ENCODE measurements at places on chromosomes 12 and 14. TPM values are rescaled to one million over a fixed set of nuclear protein-coding genes. Genes with fewer than 3 reads are reported as not detected.

DNA sequence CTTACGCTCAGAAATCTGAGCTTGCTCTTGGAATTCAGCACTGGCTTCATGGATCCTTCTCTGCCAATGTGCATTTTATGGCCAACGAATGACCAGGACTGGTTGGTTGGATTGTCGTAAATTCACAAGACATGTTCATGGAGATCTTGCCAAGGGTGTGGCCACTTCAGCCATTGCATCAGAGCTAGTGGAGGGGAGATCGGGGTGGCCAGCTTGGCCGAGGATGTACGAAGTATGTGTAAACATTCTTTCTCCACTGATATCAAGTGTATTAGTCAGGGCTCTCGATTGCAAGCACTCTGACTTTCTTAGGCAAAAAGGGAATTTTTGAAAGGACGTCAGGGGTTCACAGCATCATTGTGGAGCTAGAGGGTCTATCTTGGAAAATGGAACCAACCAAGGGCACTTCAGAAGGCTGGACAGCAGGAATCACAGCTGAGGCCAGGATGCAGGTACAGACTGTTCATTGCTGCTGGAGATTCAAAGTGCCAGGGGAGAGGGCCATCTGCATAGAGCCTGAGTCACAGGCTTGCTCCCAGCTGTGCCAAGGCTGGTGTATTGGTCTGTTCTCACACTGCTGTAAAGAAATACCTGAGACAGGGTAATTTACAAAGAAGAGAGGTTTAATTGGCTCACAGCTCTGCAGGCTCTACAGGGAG, 32.9 kb upstream of the ADGRD1 start:
- DNase-seq: peak; percentile 14
- no peaks in the 10 kb centered on the region for H3K27me3 ChIP-seq
- no peak overlapping the region for H3K27ac ChIP-seq
- H3K36me3 ChIP-seq: no peaks in the 10 kb centered on the region
- H3K4me3 ChIP-seq: no peak overlapping the region

DNA sequence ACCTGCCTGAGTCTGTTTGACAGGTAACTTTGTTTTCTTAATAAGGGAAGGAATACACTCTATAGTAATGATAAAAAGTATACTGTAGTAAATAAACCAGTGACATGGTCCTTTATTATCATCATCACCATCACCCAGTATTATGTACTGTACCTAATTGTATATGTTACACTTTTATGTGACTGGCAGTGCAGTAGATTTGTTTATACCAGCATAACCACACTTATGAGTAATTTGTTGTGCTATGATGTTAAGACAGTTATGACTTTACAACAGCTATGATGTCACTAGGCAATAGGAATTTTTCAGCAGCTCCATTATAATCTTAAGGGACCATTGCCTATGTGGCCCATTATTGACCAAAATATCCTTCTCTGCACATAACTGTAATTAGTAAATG, 155.0 kb downstream of the NUBPL start:
- DNase-seq: no peak
- H3K4me3 ChIP-seq: no peak overlapping the region
- no peaks in the 10 kb centered on the region for H3K36me3 ChIP-seq
- no peaks in the 10 kb centered on the region for H3K27me3 ChIP-seq

DNA sequence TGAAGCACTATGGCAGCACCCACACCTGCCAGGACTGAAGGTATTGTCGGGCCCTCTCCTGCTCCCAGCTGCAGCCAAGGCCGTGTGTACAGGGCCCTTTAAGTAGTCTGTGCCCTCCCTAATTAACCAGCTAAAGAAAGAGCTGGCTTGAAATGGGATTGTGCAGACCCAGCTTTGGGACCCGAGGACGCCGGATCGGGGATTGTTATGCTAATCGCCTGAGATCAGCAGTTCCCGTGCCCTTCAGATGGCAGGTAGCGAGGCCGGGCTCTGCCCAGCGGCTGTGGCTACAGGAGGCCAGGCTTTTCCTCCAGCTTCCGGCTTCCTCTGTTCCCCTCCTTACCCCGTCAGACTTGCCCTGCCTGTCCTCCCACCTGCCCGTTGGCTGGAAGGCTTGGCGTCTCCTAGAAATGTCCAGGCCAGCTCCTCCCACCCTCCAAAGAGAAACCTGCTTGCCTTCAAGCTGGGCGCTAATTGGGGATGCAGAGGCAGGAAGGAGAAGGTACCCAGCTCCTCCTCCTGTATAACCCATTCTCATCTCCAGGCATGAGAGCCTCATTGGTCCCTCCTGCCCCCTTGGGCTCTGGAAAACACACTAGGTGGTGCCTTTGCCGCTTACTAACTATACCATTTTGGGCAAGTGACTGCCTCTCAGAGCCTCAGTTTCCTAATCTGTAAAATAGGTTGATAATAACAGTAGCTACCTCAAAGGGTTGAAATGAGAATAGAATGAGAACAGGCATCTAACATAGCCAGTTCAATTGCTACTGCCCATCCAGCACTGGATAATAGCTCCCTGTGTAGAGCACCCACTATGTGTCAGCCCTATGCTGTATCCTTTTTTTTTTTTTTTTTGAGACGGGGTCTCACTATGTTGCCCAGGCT, 25.8 kb upstream of the MSI1 start:
- H3K27ac ChIP-seq: no peak overlapping the region
- DNase-seq: no peak
- no peak overlapping the region for H3K4me3 ChIP-seq
- H3K4me1 ChIP-seq: no peaks in the 10 kb centered on the region

GRCh38 chr12:131901431-131902331, 7.3 kb downstream of the ULK1 start:
- peaks cover 17% of the 10 kb centered on the region for H3K4me1 ChIP-seq
- no peak overlapping the region for H3K4me3 ChIP-seq
- H3K36me3 ChIP-seq: peaks cover 9% of the 10 kb centered on the region
- no peak overlapping the region for H3K27ac ChIP-seq
- DNase-seq: no peak
- no peaks in the 10 kb centered on the region for H3K27me3 ChIP-seq

- H3K27me3 ChIP-seq: no peaks in the 10 kb centered on the region
- peaks cover 2% of the 10 kb centered on the region for H3K4me1 ChIP-seq
- DNase-seq: no peak
Measured at GRCh38 chr14:102878970-102879460, 43.4 kb upstream of the AMN start.

DNA sequence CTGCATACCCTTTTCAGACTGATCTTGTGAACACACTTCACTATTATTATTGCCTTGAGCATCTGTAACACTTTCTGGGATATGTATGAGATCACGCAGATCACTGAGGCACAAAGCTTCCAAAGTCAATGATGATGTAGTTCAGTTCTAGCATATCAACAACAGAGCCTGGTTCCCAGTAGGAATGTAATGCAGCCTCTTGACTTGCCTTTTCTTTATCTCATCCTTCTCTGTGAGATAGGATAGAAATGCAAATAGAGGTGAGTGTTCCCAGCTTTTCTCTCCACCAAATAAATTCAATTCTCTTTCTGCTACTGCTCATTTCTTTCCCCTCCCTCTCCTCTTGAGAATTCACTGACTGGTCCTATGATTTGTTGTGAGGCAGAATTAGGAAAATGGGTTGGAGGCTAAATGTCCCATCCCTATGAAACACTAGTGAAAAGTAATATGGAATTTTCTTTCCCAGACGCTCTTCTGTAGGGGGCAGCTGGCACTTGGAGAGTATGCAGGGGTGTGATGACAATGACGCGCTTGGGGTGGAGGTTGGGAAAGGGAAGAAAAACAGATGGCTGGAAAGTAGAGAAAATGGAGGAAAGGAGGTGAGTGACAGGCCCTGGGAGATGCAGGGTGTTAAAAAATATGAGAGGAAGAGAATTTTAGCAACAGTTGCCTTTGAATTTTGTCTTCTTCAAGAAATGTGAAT, 96.0 kb upstream of the TMTC1 start:
- no peak overlapping the region for H3K27ac ChIP-seq
- DNase-seq: no peak
- H3K27me3 ChIP-seq: no peaks in the 10 kb centered on the region
- H3K36me3 ChIP-seq: no peaks in the 10 kb centered on the region
- peaks cover 10% of the 10 kb centered on the region for H3K4me1 ChIP-seq

DNA sequence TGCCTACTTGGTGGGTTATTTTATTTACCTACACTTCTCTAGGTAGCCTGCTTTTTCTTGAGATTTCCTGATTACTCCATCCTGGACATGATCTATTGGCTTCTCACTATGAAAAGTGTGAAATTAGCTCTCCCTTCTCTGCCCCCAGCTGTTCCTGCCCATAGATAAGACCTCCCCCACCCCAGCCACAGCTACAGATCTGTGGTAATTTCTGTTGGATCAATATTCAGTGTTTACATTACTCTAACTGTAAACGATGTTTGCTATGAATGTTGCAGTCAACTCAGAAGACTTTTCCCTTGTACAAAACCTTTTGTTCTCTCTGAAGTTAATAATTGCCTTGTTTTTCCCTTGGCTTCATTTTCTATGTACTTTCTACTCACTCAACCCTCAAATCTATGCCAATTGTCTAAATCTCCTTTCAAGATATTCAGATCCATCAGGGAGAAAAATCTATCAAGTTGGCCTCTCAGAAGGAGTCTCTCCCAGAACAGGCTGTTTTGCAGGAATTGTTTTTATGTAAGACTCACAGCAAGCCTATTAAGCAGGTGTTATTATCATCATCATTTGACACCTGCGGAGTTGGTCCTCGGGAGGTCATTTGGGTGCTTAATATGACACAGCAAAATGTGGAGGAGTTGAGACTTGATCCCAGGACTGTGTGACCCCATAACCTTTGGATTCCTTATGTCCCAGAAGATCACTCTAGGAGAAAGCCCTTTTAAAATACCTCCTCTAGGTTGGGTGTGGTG, 227.4 kb downstream of the SUDS3 start:
- no peak overlapping the region for H3K27ac ChIP-seq
- no peaks in the 10 kb centered on the region for H3K36me3 ChIP-seq
- no peaks in the 10 kb centered on the region for H3K4me1 ChIP-seq
- DNase-seq: no peak

GRCh38 chr12:80045594-80045993, 53.7 kb upstream of the OTOGL start:
- DNase-seq: no peak
- no peaks in the 10 kb centered on the region for H3K36me3 ChIP-seq
- H3K27me3 ChIP-seq: no peaks in the 10 kb centered on the region
- no peak overlapping the region for H3K27ac ChIP-seq
- H3K4me3 ChIP-seq: no peak overlapping the region

DNA sequence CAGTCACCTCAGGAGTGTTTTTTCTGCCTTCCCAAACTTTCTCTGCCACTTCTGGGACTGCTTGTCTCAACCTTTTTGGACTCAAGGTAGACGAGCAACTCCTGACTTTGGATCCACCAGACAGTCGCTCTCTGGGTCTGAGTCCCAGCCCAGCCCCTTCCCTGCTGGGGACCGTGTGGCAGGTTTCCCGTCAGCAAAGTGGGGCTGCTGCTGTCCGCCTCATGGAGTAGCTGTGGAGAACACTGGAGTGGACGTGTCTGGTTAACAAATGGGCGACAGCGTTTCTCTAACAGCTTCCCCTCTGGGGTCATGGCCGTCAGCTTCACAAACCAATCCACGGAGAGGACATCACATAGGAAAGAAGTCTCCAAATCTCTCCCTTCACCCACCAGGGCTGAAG, 54.8 kb downstream of the KCTD10 start:
- H3K4me1 ChIP-seq: no peaks in the 10 kb centered on the region
- no peak for DNase-seq
- H3K4me3 ChIP-seq: no peak overlapping the region
- H3K36me3 ChIP-seq: no peaks in the 10 kb centered on the region
- H3K27me3 ChIP-seq: no peaks in the 10 kb centered on the region

GRCh38 chr14:56754921-56755320, 55.4 kb downstream of the OTX2 start:
- H3K36me3 ChIP-seq: no peaks in the 10 kb centered on the region
- no peak overlapping the region for H3K4me3 ChIP-seq
- no peak for DNase-seq
- no peak overlapping the region for H3K27ac ChIP-seq

GRCh38 chr12:3601461-3602150, 110.6 kb downstream of the PRMT8 start:
- H3K27me3 ChIP-seq: no peaks in the 10 kb centered on the region
- DNase-seq: no peak
- no peaks in the 10 kb centered on the region for H3K36me3 ChIP-seq
- no peak overlapping the region for H3K27ac ChIP-seq
- H3K4me1 ChIP-seq: peaks cover 10% of the 10 kb centered on the region
- no peak overlapping the region for H3K4me3 ChIP-seq

GRCh38 chr12:51827925-51828818, 20.3 kb downstream of the FIGNL2 start:
- DNase-seq: no peak
- H3K27me3 ChIP-seq: no peaks in the 10 kb centered on the region
- H3K4me3 ChIP-seq: no peak overlapping the region
- H3K36me3 ChIP-seq: no peaks in the 10 kb centered on the region
- H3K4me1 ChIP-seq: no peaks in the 10 kb centered on the region
- no peak overlapping the region for H3K27ac ChIP-seq

Gene SLC2A14
- not detected for total RNA-seq

Gene STON2
- total RNA-seq: 10.4 TPM

Gene RFX4
- not detected for total RNA-seq

Gene PLCZ1
- total RNA-seq: not detected

Data from thoracic aorta (tissue), 2 donors.